ENCODE measurements at places on chromosomes 2 and 18.

- peak; percentile 13 for DNase-seq
Measured at GRCh38 chr18:5073026-5073944, 123.8 kb downstream of the AKAIN1 start.

GRCh38 chr2:104537116-104537515 is 316.8 kb upstream of the POU3F3 start:
- no peak for DNase-seq

DNA sequence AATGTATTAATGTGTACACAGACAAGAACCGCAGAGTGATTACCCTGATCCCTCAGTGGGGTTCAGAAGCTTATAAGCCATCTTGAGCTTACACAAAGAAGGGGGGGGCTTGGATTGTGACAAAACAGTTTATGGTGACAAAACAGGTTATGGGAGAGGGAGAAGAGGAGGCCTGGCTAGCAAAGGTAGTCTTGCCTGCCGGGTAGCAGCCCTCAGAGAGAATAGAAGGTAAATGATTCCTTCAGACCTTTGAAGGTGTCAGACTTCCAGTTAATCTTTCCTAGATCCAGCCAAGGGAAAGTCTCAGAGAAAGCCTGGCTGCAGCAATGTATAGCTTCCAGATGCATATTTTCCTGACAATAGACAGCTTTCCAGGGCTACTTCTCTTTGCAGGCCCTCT is 44.6 kb upstream of the RAPH1 start:
- no peak for DNase-seq

DNA sequence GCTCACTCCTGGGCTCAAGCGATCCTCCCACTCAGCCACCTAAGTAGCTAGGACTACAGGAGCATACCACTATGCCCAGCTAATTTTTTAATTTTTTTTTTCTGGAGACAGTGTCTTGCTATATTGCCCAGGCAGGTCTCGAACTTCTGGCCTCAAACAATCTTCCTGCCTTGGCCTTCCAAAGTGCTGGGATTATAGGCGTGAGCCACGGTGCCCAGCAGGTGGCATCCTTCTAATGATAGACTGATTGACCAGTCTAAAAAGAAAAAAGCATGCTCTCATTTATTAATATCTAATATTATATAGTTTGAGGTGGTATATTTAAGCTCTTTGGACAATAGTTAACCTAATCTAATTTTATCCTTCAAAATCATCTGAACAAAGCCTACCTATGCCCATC is 198.6 kb downstream of the CAMKMT start:
- DNase-seq, result no peak

- no peak for DNase-seq
Measured at GRCh38 chr2:123262856-123263255, 762.2 kb upstream of the CNTNAP5 start.

DNA sequence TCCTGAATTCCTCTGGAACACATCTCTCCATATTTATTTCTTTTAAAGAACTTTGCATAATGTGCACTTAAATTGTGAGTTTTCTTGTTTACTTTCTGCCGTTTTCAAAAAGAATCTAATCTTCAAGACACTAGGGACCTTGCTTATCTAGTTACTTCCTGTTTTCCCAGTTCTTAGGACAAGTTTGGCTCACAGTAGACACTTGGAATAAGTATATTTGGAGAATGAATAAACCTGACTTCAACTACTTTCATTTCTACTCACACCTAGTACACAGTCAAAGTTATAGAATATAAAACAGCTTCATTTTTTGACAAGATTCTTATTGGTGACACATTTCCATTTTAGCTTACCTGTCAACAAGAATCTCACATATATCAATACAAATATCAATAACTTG is 155.6 kb upstream of the CCDC195 start:
- no peak for DNase-seq

GRCh38 chr2:120374821-120375220 is 28.9 kb downstream of the INHBB start:
- no peak for DNase-seq

GRCh38 chr2:43318791-43319190 is 92.4 kb upstream of the ZFP36L2 start:
- DNase-seq, result no peak
